ENCODE measurements at places on chromosomes 7 and 10.

DNA sequence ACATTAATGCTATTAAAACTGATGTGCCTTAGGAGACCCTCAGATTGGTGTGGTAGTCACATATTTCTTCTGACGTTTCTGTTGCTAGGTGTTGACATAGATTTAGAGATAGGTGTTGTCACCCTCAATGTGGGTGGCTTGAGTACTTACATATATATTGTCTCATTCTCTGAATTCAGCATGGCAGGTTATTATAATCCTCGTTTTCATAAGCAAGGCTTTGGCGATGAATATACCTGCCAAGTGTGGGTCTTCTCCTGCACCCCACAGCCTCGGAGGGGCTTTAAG lies 7.0 kb downstream of the FBH1 start:
- DNase-seq: no peak

- DNase-seq: peak; percentile 28
Observed at GRCh38 chr10:89556600-89556999, 21.2 kb upstream of the SLC16A12 start.

GRCh38 chr10:90855126-90855525 lies 2.7 kb downstream of the HTR7 start:
- no peak for DNase-seq

DNA sequence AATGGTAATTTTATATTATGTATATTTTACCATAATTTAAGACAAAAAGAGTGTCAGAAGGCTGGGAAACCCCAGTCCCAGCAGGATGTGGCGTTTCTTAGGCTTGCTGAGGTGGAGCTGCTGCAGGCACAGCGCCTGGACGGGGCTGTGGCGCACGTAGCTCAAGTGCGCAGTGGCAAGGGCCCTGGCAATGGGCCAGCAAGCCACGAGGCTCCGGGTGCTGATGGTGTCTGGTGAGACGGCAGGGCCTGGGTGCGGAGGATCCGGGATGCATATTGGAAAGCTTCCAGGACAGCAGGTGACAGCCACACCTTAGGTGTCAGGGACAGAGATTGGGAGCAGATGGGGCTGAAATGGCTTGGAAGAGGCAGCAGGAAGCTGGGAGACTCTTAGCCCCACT lies 37.2 kb downstream of the CLEC2L start:
- DNase-seq: no peak

DNA sequence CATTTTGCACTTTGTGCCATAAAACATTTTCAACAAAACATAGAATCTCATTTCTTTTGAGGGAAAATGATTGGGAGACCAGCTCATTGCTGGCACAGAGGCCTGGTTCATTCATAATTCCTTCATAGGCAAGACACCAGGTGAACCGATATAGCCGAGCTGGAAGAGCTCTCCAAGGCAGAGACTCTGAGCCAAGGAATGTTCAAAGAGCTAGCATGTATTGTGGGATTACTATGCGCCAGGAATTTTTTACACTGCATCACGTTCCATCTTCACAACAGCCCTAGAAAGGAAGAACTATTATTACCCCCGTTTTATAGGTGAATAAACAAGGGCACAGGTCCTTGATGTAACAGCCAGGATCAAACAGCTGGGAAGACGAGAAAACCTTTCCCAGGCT lies 2.1 kb upstream of the IL6 start:
- no peak for DNase-seq

GRCh38 chr7:144997512-144997911 lies 161.7 kb upstream of the TPK1 start:
- no peak for DNase-seq

- DNase-seq: no peak
Observed at GRCh38 chr7:30869794-30870611, 41.6 kb upstream of the AQP1 start.

GRCh38 chr10:123604506-123604905 lies 61.6 kb upstream of the GPR26 start:
- DNase-seq: no peak

DNA sequence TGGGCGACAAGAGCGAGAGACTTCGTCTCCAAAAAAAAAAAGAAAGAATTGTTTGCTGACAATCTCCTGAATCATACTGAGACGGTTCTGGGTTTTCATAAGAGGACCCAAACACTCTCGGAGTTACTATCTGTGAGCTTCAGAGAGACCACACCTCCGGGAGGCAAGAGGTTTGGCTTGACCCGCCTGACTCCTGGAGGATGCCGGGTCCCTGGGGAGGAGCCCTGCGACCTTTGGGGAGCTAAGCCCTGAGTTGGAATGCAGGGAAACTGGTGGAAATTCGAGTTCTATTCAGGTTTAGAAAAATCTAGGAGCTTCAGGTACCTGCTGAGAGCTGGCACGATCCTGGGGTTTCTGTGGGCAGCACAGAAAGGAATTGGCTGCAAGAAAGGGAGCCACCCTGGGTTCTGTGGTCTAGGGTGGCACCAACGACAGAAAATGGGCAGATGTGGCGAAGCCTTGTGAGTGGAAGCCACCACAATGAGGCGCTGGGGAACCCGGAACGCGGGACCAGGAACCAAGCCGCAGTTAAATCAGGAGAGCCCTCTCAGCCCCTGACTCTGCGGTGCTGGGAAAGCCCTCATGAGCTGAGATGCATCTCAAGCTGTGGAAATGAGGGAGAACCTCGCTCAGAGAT lies 21.9 kb upstream of the GATAD1 start:
- DNase-seq: no peak

DNA sequence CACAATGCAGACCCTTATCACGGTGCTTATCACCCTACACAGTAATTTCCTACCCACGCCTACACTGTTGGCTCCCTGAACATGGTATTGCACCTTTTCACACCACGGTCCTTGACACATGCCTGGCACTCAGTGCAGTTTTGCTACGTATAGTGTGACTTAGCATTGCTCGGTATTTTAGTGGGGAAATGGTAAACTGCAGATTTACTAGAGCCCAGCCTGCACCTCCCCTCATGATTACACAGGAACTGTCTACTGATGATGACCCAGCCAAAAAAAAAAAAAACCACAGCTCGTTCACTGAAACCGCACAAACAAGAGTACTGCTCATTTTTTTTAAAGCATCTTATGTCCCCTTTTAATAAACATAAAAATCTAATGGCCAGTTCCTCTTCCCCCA lies 124.2 kb upstream of the ZNF746 start:
- no peak for DNase-seq

GRCh38 chr7:95525503-95525902 lies 39.8 kb downstream of the ASB4 start:
- no peak for DNase-seq

DNA sequence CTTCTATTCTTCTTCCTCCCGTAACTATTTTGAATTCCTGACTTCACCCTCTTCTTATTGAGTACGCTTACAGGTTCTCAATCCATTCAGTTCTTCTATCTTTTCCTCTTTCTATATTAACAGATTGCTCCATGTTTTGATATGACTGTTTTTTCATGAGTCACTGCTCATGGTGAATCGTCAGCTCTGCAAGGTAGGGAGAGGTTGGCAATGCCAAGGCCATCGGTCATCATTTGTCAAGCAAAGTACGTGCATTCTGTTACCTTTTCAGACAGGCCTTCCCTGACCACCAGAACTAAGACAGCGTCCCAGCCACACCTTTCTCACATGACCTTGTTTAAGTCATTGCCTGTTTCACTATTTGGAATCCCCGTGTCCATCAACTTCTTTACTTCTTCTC lies 1001.9 kb upstream of the SORCS1 start:
- DNase-seq: no peak

- no peak for DNase-seq
Observed at GRCh38 chr10:72746426-72747363, 54.8 kb downstream of the MCU start.

- DNase-seq: no peak
Observed at GRCh38 chr10:49700997-49701396, 21.5 kb downstream of the C10orf53 start.

- DNase-seq: no peak
Observed at GRCh38 chr7:37365405-37365804, 83.3 kb downstream of the ELMO1 start.

DNA sequence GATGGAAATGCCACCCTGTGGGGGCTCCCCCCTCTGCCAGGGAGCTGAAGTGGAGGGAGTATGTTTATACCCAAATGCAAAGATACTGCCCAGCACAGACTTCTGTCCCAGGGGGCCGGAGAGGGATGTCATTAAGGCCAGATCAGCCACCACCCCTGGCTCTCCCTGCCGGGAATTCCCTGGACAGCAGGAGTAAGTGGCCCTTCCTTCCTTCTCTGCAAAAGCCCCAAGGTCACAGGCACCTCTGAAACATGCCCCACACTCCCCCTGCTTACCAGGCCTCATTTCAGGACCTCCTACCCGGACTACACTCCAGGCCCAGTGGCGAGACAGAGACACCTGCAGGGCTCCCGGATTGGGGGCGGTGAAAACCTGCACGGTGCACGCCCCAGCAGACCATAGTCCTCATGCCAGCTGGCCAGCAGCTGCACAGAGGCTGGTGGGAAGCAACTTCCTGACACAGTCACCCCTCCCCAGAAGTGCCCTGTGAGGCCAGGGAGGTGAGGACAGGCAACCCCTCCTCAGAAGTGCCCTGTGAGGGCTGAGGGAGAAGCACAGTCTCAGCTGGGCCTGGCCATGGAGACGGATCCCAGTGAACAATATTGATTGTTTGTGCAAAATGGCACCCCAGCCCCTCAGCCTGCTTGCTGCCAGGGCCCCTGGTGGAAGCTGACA lies 33.0 kb upstream of the RET start:
- no peak for DNase-seq

DNA sequence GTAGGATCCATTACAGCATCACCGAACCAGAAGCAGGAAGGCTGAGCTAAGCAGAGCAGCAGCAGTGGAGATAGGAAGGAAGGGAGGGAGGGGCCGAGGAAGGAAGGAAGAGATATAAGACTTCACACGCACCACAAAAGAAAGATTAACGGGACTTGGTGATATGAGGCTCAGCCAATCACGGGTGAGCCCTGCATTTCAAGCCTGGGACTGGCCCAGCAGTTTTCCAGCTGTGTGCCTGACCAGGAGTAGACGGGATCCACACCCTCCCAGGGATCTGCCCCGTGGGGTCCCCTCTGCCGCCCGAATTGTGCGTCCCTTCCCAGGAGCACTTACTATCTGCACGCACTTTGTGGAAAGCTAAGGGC lies 16.2 kb downstream of the ATG9B start:
- no peak for DNase-seq

Measured in EL (cell line).